ENCODE measurements at places on chromosomes 11 and 22.
A peak's percentile ranks its signal among the peaks of the same experiment; 100 is the strongest.

- DNase-seq = no peak
These were observed 51.3 kb upstream of the OR9G4 start for GRCh38 chr11:56799691-56800210.

- DNase-seq = no peak
These were observed 26.5 kb upstream of the DGCR8 start for GRCh38 chr22:20053407-20054033.

- DNase-seq = no peak
These were observed 57.0 kb downstream of the BCR start for GRCh38 chr22:23237201-23237798.

GRCh38 chr11:105148241-105148640, 8.7 kb upstream of the CARD18 start:
- DNase-seq = no peak

DNA sequence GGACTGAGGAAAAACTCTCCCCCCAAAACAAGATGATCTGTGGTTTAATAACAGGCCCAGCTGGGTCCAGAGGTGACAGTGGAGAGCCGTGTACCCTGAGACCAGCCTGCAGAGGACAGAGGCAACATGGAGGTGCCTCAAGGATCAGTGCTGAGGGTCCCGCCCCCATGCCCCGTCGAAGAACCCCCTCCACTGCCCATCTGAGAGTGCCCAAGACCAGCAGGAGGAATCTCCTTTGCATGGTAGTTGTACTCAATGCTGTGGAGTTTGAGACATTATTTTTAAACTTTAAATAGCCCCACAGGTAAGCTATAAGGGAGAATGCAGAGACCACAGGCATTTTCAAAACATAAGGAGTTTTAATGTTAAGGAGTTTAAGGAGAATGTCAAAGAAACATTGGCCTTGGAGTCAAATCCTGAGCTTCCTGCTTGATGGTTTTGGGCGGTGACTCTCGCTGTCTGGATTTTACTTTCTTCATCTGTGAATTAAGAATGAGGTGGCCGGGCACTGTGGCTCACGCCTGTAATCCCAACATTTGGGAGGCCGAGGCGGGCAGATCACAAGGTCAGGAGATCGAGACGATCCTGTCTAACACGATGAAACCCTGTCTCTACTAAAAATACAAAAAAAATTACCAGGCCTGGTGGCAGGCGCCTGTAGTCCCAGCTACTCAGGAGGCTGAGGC, 6.8 kb downstream of the APOL1 start:
- DNase-seq = no peak

DNA sequence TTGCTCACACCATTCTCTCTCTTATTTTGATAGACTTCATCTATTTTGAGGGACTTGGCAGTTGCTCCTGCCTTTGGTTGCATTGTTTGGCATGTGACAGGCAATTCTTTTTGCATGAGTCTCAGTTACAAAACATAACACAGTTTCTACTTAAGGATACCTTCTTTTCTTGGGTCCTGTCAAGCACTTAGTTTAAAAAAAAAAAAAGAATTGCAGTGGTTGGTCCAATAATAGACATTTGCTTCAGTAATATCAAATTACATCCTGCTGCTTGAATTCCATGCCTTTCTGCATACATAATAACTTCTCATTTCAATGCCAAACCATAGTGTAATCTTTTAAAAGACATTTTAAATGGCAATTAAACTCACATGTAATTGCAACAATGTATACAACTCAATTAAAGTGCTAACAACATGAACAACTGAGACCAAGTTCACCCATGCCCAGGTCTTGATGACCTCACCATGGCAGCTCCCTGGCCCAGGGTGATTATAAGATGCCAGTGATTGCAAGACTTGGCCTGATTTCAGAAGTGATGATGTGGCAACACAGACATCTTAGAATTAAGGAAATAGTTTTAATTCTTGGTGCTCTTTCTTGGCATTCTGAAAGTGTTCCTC, 32.2 kb upstream of the PLET1 start:
- no peak for DNase-seq

GRCh38 chr11:106172386-106172991, 95.0 kb downstream of the AASDHPPT start:
- DNase-seq = no peak

GRCh38 chr22:19972652-19973550, 31.3 kb upstream of the TXNRD2 start:
- no peak for DNase-seq

DNA sequence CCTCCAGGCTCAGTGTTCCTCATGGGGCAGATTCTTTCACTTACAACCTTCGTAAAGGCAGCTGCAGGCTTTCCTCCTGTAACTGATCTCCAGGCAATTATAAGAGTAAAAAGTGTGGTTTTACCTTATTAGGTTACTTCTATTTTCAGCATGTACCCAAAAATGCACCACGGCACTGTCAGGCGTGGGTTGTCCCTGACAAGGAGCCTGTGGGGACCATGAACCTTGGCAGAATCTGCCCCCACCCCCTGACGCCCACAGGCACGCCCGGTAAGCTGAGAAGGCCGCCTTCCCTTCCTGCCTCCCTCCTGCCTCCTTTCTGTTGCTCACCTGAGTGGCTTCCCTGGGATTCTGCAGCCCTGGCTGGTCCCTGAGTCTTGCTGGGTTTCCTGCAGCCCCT, 1383.3 kb downstream of the TBC1D22A start:
- no peak for DNase-seq

- DNase-seq = no peak
These were observed 1.9 kb upstream of the NLRP10 start for GRCh38 chr11:7967097-7967496.

DNA sequence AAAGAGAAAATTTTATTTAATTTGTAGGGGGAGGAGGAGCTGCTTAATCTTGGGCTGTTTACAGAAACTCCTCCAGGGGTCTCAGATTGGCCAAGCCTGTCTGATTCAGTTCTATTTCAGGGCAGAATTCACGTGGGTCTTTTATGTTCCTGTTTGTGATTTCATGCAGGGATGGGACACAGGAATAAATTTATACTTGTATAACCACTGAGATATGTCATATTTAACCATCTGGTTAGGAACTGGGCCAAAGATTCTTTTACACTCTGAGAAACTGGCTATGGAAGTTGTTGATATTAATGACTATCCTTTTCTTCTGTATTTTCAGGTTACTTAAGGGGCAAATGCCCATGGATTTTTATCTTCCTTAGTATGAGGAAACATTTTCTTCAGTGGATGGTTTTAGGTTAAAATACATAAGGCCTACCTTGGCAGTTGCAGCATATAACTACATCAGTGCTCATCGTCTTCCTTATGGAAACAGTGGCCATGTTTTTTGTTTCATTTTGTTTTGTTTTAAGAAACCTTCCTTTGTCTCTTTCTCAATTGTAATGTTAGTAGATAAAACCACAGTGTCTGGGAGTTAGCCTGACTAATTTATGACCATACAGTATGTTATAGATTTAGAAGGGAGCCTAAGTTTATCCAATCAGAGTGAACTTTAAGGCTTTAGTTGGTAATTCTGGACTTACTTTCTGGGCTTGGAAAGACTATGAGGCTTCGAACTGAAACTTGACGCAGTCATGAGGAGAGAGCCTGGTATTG, 132.4 kb upstream of the ANO3 start:
- no peak for DNase-seq

- no peak for DNase-seq
These were observed 26.3 kb downstream of the MYBPC3 start for GRCh38 chr11:47326198-47326597.

GRCh38 chr11:63916837-63917691, at the start of gene RCOR2:
Gene RCOR2 (minus strand): TSS chr11:63917164. CDS start chr11:63916456, 708 bp downstream.
- DNase-seq = peak; percentile 39

DNA sequence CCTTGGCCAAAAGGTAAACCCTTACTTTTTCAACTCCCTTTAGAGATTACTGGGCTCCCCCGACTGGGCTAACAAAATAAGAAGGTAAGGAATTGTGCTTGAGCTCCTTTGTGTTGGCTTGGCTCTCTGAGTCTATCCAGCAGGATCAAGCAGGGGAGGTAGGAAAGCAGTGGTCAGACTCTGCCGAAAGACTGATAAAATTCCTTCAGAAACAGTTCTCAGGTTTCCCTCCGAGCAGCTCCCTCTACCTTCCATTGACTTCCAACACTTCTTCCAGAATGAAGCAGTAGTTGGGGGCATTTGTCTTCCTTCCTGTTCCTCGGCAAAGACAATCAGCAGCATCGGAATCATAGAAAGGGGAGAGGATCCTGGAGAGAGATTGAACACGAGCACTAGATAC, 16.1 kb upstream of the CARD18 start:
- DNase-seq = no peak

- DNase-seq = no peak
These were observed 113.5 kb downstream of the MN1 start for GRCh38 chr22:27687984-27688545.

- DNase-seq = no peak
These were observed 699.1 kb downstream of the FAM181B start for GRCh38 chr11:82034527-82034926.

DNA sequence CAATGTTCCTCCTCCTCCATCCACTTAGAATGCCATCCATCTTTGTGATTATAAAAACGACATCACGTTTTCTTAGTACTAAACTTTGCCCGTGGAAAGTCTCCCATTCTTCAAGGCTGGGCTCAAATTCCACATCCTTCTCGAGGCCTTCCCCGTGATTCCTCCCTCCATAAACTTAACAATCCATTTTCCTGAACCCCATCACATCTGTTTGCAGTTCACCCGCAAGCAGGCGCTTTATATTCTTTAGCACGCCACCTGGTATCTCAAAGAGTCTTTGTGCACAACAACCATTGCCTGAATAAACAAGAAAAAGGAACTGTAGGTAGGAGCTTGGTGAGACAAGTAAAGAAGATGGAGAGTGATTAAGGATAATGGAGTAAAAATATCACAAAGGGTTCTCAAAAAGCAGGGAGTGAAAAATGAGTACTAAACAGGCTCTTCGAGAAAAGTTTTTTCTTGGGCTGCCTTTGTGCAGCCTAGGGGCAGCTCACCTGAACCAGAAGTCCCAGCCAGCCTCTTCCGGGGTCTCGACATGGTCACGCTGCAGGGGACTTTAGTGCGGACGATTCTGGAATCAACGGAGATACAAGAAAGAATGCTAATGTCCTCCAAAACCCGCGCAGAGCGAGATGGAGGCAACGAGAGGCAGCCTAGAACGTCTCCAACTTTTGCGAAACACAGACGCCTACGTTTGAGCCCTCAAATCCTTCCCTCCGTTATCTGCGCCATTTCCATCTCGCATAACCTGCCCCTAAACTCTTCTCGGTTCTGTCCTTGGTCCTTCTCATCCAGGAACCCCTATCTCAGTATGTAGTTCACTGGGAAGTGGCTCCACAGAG, 585 bp downstream of the THYN1 start:
- DNase-seq = no peak

DNA sequence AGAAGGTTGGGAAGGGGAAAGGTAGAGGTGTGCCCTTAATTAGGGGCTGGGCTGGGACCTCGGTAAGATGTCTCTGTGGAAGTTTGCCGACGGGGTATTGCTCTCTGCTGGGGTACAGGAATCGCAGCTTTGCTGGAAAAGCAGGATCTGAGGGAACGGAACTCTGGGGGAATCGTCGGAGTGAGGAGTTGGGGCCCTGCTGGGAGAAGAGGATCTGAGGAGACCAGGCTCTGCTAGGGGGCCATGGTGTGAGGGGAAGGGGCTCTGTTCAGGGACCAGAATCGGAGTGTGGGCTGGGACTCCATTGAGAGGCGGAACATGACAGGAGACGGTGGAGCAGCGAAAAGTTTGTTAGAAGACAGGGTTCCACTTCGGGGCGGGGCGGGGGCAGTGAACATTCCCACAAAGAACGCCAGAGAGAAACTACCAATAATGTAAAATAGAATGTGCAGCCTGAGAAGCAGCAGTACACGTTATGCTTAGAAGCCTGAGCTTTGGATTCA, 456 bp downstream of the AAMDC start:
- no peak for DNase-seq

GRCh38 chr11:78207532-78208256, 19.0 kb downstream of the USP35 start:
- no peak for DNase-seq

- DNase-seq = no peak
These were observed 403 bp upstream of the SBF2 start for GRCh38 chr11:10294290-10294953.

GRCh38 chr11:59273373-59273841, 60.7 kb upstream of the MPEG1 start:
- no peak for DNase-seq

GRCh38 chr22:35397095-35397904, 2.6 kb upstream of the MCM5 start:
- no peak for DNase-seq

DNA sequence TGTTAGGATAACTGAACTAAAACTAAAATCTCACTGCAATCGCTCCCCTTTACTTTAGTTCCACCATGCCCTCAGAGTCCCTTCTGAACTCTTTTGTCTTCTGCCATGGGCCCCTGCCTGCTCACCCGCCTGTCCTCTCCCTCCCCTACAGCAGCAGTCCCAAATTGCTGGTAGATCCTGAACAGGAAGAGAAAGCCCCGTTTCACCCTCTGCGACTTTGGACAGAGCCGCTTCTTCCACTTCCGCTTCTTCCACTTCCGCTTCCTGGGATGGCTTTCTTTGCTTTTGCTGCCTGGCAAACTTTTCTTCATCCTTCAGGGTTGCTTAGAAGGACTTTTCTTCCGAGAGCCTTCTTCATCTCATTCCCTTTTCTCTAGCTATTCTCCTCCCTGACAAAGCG, 35.7 kb upstream of the TLCD5 start:
- DNase-seq = no peak

- DNase-seq = no peak
These were observed 76.3 kb upstream of the DDI1 start for GRCh38 chr11:103960108-103960507.

- no peak for DNase-seq
These were observed 2.1 kb upstream of the CARNS1 start for GRCh38 chr11:67413266-67413849.

DNA sequence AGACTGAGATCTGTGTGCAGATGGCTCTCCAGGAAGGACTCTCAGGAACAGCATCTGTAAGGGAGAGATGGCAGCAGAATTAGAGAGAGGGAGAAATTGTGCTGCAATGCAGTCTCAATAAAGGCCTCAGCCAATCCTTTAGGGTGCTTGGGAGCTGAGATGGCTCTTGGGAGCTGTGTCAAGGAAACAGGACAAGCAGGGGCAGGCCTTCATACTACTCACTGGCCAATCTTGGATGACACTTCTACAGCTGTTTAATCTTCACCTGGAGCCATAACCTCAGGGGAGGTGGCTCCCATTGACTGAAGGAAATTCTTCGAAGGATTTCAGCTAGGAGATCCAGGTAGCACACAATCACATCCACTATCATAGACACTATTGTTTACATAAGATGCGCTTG, 10.0 kb downstream of the OR5B21 start:
- no peak for DNase-seq

DNA sequence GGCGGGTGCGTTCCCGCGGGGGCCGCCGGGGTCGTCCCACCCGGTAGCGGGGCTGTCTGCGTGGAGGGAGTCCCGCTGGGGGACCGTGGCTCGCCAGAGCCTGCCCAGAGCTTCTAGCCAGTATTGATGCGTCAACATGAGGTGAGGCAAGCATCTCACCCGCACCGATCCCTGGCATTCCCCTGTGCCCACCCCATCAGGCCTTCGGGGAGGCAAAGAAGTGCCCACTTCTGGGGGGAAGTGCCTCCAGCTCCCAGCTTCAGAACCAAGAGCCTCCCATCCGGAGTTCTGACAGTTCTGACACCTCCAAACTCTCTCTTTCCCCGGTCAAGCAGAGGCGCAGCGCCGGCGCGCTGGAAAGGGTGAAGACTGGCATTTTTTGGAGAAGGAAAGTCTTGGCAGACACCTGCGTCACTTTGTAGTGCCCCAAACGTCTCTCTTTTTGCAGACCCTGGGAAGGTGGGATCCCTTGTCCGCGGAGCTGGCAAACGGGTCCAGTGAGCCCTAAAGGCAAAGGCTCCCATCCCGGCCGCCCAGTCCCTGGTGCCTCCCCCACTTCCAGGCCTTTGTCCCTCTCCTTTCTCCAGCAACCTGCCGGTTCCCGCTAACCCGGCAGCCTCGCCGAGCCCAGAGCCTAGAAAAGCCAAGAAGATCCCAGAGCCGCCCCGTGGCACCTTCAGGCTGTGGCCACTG, 3.2 kb upstream of the PAX6 start:
- no peak for DNase-seq

Data from activated T-cell treated with anti-CD3 and anti-CD28 coated beads for 1 hour (primary cell).